H1 (cell line): ENCODE measurements at places on chromosomes 7 and 10.

DNA sequence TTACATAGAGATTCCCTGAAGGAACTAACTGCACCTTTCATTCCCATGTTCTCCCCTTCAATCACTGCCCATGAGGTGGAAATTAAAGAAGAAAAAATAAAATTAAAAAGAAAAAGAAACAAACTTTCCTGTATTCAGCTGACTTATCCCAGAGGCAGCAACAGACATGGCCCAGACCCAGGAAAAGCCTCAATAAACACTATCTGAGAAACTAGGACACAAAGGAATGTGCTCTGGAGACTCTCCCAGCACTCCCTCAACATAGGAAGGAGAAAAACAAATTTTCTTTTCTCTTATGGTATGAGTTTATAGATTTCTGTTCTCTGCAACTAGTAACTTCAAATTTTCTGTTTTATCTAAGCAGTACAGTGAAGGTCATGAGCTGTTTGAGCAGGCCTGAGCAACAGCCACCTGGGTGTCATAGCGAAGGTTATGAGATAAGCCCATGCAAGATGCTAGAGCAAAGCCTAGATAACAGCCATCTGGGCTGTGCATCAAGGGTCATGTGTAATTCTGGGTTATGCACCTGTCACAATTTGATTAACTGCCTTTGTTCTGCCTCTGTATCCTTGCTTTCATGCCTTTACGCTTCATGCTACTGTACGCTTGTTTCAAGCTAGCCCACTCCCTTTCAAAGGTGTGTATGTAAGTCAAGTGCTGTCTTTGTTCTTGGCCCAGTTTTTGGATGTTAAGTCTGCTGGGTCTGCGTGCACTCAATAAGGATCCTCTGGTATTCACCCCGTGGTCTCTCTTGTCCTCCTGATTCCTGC lies 11.0 kb upstream of the OR6B1 start:
- no peak for DNase-seq

DNA sequence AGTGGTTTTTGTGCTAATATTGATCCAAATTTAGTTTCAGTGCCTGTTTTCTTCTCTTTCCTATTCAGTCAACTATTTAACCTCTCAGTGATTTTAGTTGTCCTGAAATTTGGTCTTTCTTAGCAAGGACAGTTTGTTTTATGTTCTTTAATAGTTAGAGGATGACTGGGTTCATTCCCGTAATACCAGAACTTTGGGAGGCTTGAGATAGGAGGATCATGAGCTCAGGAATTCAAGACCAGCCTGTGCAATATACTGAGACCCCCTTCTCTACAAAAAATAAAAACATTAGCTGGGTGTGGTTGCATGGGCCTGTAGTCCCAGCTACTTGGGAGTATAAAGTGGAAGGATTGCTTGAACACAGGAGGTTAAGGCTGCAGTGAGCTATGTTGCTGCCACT lies 148.3 kb downstream of the EXOC4 start:
- no peak for DNase-seq

- no peak for DNase-seq
Measured at GRCh38 chr10:119263951-119264617, 56.7 kb downstream of the GRK5 start.

GRCh38 chr10:7409732-7410168 lies 1.1 kb downstream of the SFMBT2 start:
- no peak for DNase-seq

- DNase-seq = no peak
Measured at GRCh38 chr10:48470893-48471805, 133.7 kb downstream of the ARHGAP22 start.

- DNase-seq = no peak
Measured at GRCh38 chr10:106897719-106898118, 266.8 kb downstream of the SORCS1 start.
